ENCODE measurements at places on chromosomes 2 and 18. TPM values are rescaled to one million over a fixed set of nuclear protein-coding genes. Genes with fewer than 3 reads are reported as not detected.

The MYCN gene
- 25.7 TPM for total RNA-seq

The SCYGR4 gene
- total RNA-seq, result not detected

The OTOS gene
- not detected for total RNA-seq

The ERBB4 gene
- total RNA-seq, result 104 TPM

The SAG gene
- total RNA-seq, result not detected

The ASPRV1 gene
- total RNA-seq, result 3.4 TPM

The OSBPL1A gene
- 34.4 TPM for total RNA-seq

The PID1 gene
- 10.3 TPM for total RNA-seq

The PTPRN gene
- total RNA-seq, result 0.88 TPM
